ENCODE measurements at places on chromosomes 3 and 15. TPM values are rescaled to one million over a fixed set of nuclear protein-coding genes. Genes with fewer than 3 reads are reported as not detected.

Gene SAMMSON
- not detected for total RNA-seq

Gene TBC1D5
- 53.9 TPM for total RNA-seq

Gene TMCO5A
- not detected for total RNA-seq

Gene SPINK8
- total RNA-seq: not detected

Gene GALNT15
- not detected for total RNA-seq

Gene PATL2
- 11.2 TPM for total RNA-seq

Data from activated CD4-positive, alpha-beta T cell treated with anti-CD3 and anti-CD28 coated beads for 36 hours (primary cell).